CD4-positive, alpha-beta memory T cell (primary cell): ENCODE measurements at places on chromosomes 4 and X. TPM values are rescaled to one million over a fixed set of nuclear protein-coding genes. Genes with fewer than 3 reads are reported as not detected.

DNA sequence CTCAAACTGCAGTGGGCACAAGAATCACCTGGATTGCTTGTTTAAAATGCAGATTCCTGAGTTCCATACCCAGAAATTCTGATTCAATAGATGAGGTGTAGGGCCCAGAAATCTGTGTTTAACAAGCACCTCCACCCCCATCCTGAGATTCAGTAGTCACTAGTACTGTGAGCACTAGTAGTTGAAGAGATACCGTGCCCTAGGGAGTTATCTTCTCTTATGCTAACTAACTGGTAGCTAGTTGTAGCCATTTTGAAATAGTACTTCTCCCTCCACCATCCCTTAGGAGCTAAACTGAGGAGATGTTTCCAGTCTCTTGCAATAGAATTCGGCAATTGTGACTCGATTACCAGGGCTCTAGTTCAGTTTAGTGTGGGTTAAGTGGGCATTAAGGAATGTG, 18.4 kb downstream of the KLHL34 start:
- DNase-seq, result no peak

CCNG2 gene
- total RNA-seq, result 22.9 TPM

- DNase-seq, result no peak
Measured at GRCh38 chr4:70183168-70183939, 12.2 kb upstream of the ODAM start.

ASMT gene
- not detected for total RNA-seq
